ENCODE measurements at places on chromosomes 11 and 22. TPM values are rescaled to one million over a fixed set of nuclear protein-coding genes. Genes with fewer than 3 reads are reported as not detected.

The NCR3LG1 gene
- total RNA-seq: 2.2 TPM

The KLHDC7B gene
- total RNA-seq: 0.49 TPM

The OR2AG2 gene
- not detected for total RNA-seq

The PLA2G3 gene
- 6.1 TPM for total RNA-seq

The CALCB gene
- total RNA-seq: 2.0 TPM

DNA sequence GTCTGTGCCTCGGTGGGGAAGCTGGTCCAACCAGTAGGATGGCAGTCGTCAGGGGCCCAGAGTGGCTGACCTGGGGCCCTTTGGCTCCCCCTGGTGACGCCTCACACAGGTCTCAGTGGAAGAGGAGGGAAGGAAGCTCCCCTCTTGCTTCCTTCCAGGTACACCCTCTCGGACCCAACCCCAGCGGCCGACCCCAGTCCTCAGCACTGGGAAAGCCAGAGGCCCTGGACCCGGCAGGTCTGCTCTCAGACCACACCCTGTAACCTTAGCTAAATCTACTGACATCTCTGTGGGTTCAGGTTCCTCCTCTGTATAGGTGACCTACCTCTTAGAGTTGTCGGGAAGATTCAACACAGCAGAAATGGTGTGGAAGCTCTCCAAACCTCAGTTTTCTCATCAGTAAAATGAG, 3.4 kb upstream of the SCUBE1 start:
- no peak for DNase-seq

- no peak for DNase-seq
These were observed 77.3 kb downstream of the ZBTB44 start for GRCh38 chr11:130237282-130238006.

DNA sequence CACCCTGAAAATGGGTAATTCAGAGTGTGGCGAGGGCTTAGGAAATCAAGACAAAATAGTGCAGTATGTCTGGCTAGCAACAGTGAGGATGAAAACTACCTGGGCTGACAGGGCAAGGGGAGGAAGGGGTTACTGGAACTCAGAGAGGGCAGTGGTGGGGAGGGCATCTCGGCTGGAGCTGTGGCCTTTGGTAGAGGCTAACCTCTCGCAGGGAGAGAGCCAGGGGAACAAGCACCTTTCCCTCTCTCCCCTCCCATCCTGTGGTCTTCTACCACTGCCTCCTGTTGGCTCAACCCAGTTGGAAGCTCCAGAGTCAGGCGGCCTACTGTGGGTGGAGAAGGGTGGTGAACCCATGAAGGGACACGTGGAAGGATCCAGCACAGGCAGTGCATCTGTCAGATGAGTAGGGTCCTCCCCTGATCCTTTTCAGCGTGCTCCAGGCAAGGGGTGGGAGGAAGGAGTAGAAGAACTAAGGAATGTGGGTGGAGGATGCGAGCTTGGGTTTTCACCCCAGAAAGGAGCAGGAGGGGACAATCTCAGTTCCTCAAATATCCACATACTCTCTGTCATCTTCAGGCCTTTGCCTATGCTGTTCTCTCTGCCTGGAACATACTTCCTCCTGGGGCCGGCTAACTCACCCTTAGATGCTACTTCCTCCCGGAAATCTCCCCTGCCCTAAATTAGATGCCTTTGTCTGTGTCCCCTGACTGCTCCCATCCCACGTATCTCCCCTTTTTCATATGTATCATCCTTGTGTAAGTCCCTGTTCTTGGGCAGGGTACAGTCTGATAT, 6.2 kb upstream of the KCNE3 start:
- DNase-seq: no peak

DNA sequence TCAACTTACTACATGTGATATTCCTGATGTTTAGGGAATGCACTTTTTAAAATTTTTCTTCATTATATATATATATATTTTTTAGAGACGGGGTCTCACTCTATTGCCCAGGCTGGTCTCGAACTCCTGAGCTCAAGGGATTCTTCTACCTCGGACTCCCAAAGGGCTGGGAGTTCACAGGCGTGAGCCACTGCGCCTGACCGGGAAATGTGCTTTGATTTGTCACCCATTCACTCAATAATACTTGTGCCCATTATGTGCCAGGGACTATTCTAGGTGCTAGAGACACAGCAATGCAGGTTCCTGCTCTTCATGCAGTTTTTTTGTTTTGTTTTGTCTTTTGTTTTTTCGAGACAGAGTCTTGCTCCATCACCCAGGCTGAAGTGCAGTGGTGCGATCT, 56.1 kb upstream of the INCENP start:
- DNase-seq: no peak

- no peak for DNase-seq
These were observed 7.9 kb upstream of the SYT7 start for GRCh38 chr11:61588728-61589191.

- no peak for DNase-seq
These were observed 66.8 kb downstream of the TSPAN18 start for GRCh38 chr11:44793350-44794090.

GRCh38 chr22:33841281-33842005, 78.8 kb downstream of the LARGE1 start:
- no peak for DNase-seq

- no peak for DNase-seq
These were observed 15.3 kb upstream of the IL17REL start for GRCh38 chr22:50027639-50028537.

GRCh38 chr11:67355023-67355793, 1.9 kb upstream of the POLD4 start:
- peak; percentile 88 for DNase-seq

GRCh38 chr22:48210198-48210580, 1447.7 kb downstream of the TBC1D22A start:
- no peak for DNase-seq

DNA sequence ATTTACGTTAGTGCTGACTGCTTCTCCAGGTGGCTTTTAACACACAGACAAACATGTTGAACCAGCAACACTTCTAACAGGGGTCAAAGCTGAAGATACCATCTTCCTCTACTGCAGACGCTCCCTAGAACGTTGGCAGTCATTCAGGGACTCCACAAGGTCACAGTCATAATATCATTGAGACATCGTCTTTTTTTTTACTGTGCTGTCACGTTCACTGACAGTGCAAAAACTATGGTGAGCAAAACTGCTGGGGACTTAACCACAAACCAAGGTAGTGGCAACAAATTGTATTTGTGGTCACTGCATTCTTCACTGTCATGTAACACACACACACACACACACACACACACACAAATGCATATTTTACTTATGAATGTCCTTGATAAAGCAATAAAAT, 244.9 kb downstream of the CASP12 start:
- no peak for DNase-seq

- no peak for DNase-seq
These were observed 3.0 kb downstream of the GAS2L1 start for GRCh38 chr22:29309332-29310064.

GRCh38 chr22:24393848-24394247, 33.6 kb upstream of the ADORA2A start:
- no peak for DNase-seq

GRCh38 chr11:134045799-134046635, 22.9 kb upstream of the JAM3 start:
- no peak for DNase-seq

- DNase-seq: no peak
These were observed 8.5 kb upstream of the ZNRF3 start for GRCh38 chr22:28874811-28875320.

- DNase-seq: no peak
These were observed 22.8 kb downstream of the CASP5 start for GRCh38 chr11:105000167-105000566.

DNA sequence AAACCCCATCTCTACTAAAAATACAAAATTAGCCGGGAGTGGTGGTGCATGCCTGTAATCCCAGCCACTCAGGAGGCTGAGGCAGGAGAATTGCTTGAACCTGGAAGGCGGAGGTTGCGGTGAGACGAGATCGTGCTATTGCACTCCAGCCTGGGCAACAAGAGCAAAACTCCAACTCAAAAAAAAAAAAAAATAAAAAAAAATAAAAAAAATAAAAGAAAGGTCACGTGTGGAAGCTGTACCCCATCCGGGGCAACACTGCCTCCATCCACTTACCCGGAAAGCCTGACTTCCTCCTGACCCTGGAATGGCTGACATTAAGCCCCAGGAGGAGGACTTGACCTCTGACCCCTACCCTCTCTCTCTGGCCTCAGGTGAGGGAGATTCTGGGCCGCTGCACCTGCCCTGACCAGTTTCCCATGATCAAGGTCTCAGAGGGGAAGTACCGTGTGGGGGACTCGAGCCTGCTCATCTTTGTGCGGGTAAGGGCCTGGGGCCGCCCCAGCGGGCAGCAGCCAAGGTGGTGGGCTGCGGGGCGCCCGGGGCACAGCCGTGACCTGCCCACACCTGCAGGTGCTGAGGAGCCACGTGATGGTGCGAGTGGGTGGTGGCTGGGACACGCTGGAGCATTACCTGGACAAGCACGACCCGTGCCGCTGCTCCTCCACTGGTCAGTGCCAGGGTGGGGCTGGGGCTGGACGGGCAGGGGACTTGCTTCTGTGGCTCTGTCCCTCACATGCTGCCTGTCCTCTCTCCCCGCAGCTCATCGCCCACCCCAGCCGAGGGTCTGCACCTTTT, 3.8 kb downstream of the GAS2L1 start:
- DNase-seq: no peak

DNA sequence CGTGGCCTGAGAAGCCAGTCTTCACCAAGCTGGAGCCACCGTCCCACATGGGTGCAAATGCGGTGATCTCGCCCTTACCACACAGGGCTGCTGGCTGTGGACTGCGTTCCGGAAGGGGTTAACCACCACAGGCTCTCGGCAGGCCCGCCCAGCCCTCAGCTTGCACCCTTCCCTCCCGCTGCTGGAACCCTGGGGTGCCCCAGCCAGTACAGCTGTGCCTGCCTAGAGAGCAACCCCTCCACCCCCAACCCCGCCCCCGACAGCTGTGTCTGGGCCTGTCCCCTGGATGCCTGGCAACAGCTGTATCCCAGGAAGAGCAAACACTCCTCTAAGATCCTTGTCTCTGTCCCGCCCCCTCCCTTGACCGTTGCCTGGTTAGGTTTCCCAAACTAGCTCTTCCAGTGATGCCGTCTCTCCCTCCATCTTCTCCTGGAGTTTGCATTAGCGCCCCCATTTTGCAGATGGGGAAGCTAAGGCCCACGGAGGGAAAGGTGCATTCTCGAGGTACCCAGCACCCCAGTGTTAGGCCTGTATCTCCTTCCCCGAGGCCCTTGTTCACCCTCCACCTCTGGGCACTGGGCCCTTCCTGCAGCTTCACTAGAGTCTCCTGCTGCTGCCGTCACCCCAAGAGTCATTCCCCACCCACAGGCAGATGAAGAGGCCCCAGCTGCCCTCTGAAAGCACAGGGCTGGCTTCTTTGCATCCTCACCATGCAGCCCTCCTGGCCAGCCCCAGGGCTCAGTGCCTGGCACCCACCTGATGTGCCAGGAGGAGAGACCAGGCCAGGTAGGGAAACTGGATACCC, 12.6 kb upstream of the COX8A start:
- DNase-seq: no peak

DNA sequence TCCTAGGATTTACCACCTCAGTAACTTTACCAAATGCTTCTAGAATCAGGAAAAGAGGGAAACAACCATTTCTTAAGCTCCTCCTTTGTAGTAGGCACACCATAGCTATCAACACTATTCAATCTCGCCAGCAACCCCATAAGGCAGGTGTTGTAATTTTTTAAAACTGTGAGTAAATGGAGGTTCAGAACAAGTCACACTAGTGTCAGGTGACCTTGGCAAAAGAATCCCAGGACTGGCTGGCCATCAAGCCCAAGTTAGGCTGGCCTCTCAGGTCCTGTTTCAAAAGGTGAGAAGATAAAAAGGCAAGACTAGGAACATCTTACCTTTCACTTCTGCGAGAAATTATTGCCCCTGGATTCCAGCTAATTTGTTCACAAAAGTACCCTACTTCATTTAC, 713 bp downstream of the TOP3B start:
- DNase-seq: no peak

DNA sequence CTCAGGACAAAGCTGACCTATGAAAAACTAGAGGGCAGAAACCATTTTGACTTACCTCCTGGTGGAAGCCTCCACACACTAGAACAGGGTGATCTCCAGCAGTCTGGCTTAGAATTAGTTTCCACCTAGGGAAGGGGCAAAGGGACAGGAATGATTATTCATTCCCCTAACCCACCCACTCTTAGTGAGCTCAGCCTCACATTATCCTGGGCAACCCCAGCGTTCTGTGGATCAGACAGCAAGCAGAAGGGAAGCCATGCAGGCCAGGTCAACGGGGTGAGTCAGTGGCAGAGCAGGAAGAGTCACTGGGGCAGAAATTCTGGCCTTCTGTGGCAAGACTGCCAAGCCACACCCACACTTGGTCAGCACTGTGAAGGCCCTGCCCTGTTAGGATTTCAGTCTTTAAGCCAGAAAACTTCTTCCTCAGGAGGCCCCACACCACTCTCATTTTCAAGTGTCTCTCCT, 10.5 kb downstream of the NUMA1 start:
- peak; percentile 92 for DNase-seq

GRCh38 chr11:7651700-7652099, 21.6 kb downstream of the CYB5R2 start:
- DNase-seq: no peak

- DNase-seq: no peak
These were observed 64.2 kb downstream of the NFAM1 start for GRCh38 chr22:42367980-42368378.

- no peak for DNase-seq
These were observed 92.8 kb upstream of the OR9G4 start for GRCh38 chr11:56841210-56841810.

- no peak for DNase-seq
These were observed 484.0 kb downstream of the OPCML start for GRCh38 chr11:133048270-133048669.

- no peak for DNase-seq
These were observed 3.8 kb downstream of the OSBPL5 start for GRCh38 chr11:3161309-3161708.

GRCh38 chr11:28760676-28761390, 652.6 kb downstream of the METTL15 start:
- no peak for DNase-seq

GRCh38 chr11:120280600-120281051, 40.7 kb downstream of the POU2F3 start:
- no peak for DNase-seq
